Activated T-helper 17 cell treated with anti-CD3 and anti-CD28 coated beads, Interleukin-2, amount 50 U/mL, for 72 hours (primary cell): ENCODE measurements at places on chromosomes 7 and 10.

- no peak for ATAC-seq
These were observed 25.9 kb downstream of the CFAP46 start for GRCh38 chr10:132916421-132916841.

DNA sequence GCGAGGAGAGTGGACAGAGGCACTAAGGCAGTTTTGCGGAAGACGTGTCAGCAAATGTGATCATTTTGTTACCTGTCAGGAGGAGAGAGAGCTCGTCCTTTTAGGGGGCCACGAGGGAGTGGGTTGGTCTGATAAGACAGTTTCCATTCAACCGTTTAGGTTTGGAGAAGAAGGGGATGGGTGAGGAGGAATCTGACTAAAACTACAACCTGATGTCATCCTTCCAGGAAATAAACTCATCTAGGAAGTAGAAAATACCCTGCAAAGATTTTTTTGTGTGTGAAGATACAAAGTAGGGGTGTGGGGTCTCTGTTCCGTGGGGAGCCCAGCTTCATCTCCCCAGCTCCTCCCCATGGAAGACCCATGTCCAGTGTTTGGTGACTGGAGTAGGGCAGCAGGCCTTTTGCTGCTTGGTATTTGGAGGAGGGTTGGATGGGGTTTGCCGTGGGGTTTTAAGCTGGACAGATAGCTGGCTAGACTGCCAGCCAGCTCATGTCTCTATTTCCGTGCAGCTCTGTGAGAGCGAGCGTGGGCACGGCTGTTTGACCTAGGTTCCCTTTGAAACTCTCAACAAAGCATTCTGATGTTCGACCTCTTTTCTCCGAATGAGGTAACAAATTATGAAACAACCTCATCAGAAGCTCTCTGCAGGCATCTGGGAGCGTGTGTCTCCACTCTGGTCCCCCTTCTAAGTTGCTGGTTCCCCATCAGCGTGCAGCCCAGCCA, 136.0 kb upstream of the TCF7L2 start:
- peak; percentile 35 for ATAC-seq

DNA sequence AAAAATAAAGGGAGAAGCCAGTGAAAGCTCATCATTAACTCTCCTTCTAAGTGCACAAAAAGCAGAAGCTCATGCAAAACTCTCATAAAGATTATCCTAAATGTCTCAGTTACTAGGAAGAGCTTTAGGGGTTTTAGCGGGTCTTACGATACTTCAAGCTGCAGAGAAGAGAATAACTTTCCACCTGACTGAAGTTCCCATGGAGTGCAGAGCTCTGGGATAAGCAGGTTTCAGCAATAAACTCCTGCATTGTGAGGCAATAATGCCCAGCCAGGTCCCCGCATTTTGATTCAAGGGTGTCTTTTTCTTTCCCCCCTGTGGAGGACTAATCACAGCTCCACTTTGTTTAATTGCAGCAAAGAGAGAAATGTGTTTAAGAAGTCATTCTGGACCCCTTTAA, 241.9 kb upstream of the SP8 start:
- ATAC-seq: no peak

- no peak for ATAC-seq
These were observed 103.9 kb downstream of the GATA3 start for GRCh38 chr10:8158193-8159071.

DNA sequence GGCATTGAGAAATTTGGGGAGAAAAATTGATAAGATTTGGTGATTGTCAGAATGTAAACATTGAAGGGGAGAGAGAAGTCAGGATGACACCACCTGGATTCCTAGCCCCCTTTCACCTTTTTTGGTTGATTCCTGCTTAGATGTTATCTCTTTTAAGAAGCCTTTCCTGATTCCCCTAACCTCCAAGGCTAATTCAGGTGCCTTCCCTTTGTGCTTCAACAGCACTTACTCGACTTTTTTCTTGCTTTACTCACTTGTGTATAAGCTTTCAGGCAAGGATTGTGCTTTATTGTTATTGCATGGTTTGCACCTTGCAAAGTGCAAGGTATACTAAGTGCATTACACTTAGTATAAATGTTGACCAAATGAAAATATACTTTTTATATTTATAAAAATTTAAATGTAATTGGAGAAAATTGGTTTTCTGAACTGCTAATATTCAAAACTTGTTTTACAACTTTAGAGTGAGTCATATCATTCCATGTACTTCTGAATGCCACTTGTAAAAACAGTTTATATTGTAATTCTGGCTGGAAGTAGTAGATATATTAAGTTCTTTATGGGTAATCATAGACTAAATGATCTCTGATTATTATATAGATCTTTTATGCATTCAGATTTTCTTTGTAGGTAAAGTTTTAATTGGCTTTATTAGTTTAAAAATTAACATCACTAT, 13.2 kb downstream of the SHOC2 start:
- ATAC-seq: no peak

GRCh38 chr10:45419676-45420025, 45.6 kb downstream of the ALOX5 start:
- ATAC-seq: peak; percentile 5

- peak; percentile 89 for ATAC-seq
These were observed 109.4 kb upstream of the LANCL2 start for GRCh38 chr7:55255496-55256445.

DNA sequence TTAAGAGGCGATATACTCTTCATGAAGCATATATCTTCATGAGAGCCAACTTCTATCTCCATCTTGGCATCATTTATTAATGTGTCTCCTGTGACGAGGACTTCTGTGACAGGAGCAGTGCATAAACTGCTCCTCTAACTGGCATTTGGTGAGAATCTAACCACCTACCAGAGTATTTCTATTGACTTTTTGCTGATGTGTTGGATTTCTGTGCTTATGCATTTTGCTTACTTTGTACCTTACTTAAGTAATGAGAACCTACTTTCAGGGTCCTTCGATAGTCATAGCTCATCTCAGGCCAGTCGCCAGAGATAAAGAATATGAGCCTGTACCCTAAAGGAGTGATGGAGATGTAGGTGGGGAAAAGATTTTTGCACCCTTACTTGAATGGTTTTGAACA, 265.7 kb downstream of the SUGCT start:
- no peak for ATAC-seq

GRCh38 chr10:71290331-71290730, 28.7 kb upstream of the SLC29A3 start:
- ATAC-seq: no peak

DNA sequence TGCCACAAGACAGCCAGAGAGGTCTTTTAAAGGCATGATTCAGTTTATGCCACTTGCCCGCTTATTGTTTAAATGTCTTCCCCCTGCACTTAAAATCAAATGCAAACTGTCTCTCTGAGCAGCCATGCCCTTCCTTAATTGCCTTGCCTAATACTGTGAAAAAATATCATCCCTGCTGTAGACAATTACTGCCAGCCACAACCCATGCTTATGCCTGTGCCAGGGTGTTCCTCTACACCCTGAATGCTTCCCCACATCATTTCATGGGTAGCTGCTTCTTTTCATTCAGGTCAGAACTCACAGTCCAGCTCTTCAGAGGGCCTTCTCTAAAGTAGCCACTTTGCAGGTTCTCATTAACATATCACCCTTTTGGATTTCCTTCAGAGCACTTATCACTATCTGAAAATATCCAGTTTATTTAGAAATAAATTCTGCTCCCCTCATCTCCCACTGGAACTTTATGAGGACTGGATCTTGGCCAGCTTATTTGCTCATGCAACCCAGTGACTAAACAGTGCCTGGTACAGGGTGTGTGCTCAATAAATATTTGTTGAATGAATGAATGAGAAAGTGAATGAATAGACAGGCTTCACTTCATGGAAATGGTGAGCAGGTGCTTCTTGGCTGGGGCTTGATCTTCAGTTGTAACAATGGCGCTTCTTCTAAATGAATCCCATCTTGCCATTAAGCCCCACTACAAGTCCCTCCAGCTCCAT, 162.4 kb upstream of the MDFIC start:
- no peak for ATAC-seq

DNA sequence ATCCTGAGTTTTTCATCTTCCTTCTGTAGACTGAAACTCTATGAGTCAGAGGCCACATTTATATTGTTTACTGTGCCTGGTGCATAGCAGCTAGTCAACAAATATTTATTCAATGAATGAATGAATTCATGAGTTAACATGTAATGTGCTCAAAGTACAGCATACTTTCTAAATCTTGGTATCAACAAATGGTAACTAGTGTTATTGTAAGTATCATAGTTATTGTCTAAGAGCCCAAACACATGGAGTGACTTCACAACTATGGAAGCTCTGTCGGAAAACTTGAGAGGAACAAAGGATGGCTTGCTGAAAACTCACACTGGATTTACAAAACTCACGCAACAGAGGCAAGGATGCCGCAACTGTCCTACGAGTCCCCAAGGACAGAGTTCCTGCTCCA, 35.9 kb downstream of the DENND2A start:
- no peak for ATAC-seq

GRCh38 chr10:5467207-5467535, 32.2 kb downstream of the CALML5 start:
- no peak for ATAC-seq

- ATAC-seq: peak; percentile 47
These were observed 11.5 kb downstream of the DIP2C start for GRCh38 chr10:677750-678661.

DNA sequence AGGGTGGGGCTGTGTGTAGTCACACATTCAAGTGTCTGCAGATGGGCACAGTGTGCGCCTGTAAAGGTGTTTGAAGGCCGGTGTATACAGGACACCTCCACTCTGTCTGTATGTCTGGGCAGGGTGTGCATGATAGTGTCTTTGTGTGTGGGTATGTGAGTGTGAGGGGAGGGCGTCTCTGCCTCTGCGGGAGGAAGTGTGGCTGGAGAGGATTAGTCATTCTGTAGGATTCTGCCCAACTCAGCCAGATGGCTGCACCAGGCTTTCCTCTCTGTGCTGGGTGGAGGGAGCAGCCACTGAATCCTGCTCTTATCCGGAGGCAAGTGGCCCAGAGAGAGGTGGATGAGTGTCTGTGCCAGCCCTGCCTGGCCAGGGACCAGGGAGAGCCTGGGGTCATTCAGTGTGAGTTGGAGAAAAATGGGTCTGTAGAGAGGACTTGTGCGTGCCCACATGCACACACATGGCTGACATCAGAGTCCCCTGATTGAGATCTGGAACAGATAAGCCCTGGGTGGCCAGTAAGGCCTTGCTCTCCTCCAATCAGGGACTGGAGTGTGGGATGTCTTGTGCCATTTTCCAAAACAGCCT, 1.7 kb downstream of the SFXN3 start:
- peak; percentile 74 for ATAC-seq

DNA sequence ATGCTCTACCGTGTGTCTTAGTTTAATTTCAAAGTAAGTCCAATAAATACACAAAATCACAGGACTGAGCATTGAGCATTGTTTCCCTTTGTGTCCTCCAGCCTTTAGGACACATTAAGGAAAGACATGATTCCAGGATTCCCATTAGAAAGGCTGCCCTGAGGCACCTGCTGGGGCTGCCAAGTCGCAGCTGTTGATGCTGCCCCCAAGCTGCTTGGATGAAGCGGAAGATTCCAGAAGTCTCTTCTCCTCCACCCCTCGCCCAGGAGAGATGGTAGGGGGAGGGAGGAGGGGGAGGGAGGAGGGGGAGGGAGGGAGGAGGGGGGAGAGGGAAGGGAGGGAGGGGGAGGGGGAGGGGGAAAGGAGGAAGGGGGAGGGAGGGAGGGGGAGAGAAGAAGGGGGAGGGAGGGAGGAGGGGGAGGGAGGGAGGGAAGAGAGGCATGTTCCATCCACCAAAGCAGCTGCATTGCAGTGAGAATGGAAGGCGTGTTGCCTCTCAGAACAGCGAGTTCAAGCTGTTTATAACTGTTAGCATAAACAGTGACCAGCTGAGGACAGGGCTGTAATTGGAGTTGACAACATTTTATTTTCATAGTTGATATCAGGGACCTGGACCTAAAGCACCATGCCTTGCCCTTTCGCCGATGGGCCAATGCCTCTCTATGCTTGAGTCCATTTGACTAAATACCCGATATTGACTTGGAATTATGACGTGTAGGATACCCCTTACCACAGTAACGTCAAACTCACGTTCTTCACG, 67.3 kb downstream of the DIP2C start:
- ATAC-seq: no peak

GRCh38 chr10:78543749-78544362, 510.2 kb downstream of the RPS24 start:
- ATAC-seq: peak; percentile 54

DNA sequence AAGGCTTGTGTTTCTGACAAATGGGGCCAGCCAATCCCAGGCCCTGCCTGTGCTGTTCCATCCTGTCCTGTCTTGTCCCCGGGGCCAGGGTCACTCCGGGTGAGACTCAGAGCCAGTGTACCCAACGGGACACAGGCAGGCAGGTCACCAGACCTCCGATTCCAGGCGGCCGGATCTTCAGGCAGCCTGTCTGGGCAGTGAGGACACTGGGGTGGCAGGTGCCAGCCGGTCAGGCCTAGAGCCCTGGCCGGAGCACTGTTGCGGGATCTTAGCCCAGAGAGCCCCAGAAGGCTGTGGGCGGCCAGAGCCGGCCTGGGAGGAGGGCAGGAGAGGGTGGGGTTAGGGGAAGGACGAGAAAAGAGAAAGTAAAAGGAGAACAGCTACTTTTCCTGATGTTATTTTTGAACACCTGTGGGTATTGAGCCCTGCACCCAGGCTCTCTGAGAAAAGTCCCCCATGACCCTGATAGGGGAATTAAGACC, 134.3 kb upstream of the TNRC18 start:
- ATAC-seq: no peak

DNA sequence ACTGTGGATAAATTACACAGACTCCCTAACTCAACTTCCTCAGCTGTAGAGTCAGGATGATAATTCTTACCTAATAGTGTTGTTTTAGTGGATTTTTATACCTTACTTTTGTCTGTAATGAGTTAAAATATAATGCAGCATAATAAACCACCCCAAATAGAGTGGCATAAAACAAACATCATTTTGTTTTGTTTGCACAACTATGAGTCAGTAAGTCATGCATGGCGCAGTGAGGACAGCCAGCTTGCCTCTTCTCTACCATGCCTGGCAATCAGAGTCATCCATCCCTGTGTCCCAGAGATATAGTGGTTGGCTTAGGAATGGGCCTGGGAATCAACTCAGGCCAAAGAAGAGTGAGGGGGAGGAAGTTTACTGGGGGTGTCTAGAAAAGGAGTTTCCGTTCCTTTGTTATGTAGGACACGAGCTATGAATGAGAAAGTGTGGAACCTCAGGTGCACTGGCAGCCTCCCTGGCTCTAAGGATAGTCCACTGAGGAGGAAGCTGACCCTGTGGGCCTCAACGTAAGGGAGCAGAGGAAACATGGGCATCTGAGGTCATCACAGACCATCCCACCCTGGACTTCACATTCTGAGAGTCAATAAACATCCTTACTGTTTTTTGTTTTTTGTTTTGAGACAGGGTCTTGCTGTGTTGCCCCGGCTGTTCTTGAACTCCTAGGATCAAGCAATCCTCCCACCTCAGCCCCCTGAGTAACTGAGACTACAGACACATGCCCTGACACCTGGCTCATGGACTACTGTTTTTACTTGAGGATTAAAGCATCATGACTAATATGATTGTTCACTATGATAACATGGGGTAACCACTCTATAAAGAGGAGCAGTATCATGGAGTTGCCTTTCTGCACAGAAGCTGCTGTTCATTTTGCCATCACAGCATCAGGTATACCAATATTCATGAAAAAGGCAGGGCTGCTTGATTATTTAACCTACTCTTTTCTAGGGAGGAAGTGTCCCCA, 21.0 kb upstream of the GRB10 start:
- no peak for ATAC-seq

GRCh38 chr10:109933984-109934565, 10.8 kb upstream of the XPNPEP1 start:
- ATAC-seq: peak; percentile 13

- ATAC-seq: no peak
These were observed 19.3 kb upstream of the TRIM8 start for GRCh38 chr10:102624751-102625645.

- no peak for ATAC-seq
These were observed 21.4 kb downstream of the ACBD7 start for GRCh38 chr10:15067154-15067553.
